Left renal cortex interstitium (tissue), 4 donors: ENCODE measurements at places on chromosomes 5 and 9. TPM values are rescaled to one million over a fixed set of nuclear protein-coding genes. Genes with fewer than 3 reads are reported as not detected.

GRCh38 chr5:137275083-137275482, 224.0 kb downstream of the SPOCK1 start:
- DNase-seq, result no peak

DNA sequence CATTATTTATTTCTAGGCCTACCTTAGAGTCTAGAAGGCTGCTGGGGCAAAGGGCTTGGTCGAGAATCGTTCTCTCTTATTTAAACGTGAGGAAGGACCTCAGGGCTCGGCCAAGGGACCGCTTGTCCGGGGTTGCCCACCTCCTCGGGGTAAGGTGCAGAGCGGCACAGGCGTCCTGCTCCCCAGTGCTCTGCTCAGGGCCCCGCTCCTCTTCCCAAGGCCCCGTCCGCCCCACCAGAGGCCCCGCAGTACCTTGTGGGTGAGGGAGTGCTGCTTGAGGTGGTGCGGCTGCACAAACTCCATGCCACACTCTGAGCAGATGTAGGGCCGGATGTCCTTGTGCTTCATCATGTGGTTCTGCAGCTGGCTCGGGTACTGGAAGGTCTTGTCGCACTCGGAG, 47.3 kb downstream of the ZNF366 start:
- DNase-seq, result no peak

DNA sequence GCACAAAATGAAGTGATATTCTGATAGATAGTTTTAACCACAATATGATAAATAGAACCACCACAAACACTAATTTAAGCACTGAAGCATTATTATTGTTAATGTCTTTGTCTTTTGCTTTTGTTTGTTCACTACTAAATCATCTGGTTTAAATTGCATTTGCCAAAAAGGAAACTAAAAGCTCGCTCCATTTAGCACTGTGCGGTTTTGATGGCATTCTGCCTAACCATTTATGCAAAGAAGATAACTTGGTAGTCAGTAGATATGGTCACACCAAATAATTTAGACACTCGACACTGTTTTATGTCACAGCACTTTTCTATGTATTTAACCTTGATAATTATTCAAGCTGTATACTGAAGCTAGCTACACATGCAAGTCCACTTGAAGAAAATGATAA, 849.8 kb upstream of the CDH6 start:
- no peak for DNase-seq

DNA sequence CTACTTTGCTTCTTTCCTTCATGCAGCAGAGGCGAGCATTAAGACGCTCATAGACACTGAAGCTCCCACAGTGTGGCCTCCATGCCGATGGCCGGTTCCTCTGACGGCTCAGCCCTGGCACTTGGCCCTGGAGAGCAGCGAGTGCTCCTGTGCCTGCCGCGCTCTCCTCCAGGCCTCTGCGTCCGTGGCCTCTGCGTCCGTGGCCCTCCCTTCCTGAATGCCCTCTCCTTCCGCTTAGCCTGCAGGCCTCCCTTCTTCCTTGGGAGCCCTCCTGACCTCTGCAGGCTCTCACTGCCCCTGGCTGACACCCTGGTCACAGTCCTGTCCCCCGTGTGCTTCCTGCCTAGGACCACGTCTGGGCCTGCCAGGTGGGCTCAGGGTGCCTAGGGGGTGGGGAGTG, 92.8 kb downstream of the ZNF354C start:
- no peak for DNase-seq

- DNase-seq, result no peak
These were observed 58.6 kb downstream of the LRSAM1 start for GRCh38 chr9:127509955-127510299.

DNA sequence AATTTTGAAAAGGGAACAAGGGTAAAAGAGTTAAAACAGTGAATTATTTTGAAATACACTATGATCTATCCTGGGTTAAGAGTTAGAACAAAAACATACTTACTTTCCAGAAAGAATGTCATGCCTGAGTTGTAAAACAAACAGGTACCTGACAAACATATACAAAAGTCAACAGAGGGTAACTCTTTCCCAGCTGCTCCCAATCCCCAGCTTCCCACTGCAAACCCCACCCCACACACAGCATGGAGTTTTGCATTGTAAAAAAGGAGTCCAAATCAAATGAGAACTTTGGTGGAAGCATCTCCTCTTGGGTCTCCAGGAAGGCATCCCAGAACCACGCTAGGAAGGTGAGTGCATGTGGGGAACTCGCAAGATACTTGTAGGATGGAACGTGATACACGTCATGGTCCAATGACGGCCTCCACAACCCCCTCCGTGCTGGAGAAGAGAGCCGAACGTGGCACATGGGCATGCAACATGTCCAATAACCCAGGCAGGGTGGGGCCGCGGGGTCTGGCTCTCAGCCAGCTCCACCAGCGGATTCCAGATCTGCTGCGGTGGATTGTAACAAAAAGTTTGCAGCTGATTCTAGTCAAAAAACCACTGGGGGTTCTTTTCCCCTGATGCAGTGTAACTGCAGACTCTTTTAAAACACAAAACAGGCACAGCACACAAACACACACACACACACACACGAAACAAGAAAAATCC, 55.8 kb downstream of the EPB41L4B start:
- DNase-seq, result no peak

DNA sequence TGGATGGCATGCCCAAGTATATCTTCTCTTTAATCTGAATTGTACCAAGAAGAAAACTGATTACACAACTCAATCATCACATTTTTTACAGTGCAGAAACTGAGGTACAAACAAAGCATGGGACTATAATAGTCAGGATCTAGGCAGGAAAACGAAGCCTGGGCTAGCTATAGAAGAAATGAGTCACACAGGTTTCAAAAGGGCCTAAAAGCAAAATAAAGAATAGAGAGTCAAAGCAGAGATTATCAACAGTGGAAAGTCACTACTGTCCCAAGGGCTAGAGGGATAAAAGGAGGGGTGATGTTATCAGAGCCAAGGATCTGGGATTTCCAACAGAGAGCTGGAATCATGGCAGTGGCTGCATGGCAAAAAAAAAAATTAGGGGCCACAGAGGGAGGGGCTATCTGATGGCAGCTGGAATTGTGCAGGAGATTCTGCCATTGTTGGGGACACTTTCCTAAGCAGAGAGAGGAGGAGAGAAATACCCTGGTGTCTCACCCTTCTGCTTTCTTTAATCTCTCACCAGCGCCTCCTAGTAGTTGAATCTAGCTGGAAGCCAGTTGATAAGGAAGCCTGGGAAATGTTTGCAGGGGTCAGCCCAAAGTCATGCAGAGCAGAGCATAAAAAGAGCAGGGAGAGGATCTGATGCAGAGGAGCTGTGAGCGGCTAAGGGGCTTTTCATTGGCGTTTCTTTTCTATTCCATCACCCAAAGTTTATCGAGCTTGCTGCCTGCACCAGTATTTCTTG, 343.2 kb downstream of the ACTL7B start:
- DNase-seq, result no peak

- DNase-seq, result no peak
These were observed 5.7 kb downstream of the MAMDC4 start for GRCh38 chr9:136857581-136858412.

GRCh38 chr9:68897577-68898145, 116.3 kb downstream of the PRKACG start:
- no peak for DNase-seq

DNA sequence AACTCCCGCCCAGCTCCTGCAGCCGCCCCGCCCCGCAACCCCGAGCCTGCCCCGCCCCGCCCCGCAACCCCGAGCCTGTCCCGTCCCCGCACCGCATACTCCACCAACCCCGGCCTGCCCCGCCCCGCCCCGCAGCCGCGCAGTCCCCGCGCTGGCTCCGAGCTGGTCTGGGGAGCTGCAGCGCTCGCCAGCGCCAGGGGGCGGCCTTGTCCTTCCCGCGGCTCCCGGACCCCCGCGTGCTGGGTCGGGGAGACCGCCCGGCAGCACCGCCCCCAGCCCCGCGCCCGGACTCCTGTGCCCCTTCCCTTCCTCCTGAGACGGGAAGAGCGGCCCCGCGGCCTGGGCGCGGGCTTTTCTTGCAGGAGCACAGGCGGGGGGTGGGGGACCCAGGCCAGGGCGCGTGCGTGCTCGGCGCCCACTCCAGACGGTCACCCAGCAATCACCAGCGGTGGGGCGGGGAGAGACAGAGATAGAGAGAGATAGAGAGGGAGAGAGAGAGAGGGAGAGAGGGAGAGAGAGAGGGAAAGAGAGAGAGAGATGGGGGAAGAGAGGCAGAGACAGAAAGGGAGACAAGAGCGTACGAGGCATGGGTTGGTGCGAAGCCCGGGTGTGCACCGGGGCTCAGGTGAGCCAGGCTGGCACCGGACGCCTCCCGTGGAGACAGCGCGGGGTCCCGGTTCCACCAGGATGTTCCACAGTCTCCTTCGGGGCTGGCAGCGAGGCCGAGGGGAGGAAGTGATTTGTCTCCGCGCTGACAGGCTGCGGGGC, 14.7 kb upstream of the TMEM250 start:
- DNase-seq, result no peak

- no peak for DNase-seq
These were observed 926 bp downstream of the DNAJC25 start for GRCh38 chr9:111632060-111632459.

DNA sequence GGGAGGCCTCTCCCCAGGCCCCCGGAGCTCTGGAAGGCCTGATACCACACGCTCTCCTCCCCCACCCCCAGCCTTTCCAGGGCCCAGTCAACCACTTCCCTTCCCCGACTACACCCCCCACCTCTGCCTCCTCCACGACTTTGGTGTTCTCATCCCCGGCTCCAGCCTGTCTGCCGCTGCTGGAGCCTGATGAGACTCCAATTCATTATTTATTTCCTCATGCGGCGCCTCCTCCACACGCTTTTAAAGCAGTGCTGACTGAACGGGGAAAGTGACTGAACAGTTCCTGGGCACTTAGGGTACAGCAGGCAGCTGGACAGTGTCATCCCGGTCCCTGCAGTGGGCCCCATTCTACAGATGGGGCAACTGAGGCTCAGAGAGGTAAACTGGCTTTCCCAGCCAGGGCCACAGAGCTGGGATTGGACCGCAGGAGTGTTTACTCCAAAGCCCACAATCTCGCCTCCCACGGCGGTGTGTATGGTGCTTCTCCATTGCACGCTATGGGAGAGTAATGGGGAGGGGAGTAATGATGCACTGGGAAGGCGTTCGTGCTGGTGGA, 15.9 kb upstream of the RPL26L1 start:
- peak; percentile 41 for DNase-seq

- no peak for DNase-seq
These were observed 14.6 kb downstream of the URM1 start for GRCh38 chr9:128385496-128386460.

GRCh38 chr9:82729991-82730589, 332.9 kb downstream of the RASEF start:
- DNase-seq, result no peak

DNA sequence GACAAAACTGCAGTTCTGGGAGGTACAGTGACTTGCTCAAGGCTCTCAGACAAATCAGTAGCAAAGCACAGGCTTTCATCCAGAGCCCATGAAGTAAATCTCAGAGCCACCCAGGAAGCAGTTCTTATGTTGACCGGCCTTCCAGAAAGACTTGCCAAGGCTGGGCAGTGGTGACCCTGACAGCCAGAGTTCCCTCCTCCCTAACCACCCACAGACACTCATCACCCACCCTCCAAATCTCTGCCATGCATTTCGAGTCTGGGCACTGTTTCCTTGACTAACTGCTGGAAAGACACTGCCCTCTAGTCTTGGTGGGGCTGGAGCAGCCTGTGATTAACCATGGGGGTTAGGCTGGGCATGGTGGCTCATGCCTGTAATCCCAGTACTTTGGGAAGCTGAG, 21.5 kb downstream of the NEURL1B start:
- DNase-seq, result no peak

GRCh38 chr5:120017513-120017912, 388.2 kb downstream of the FAM170A start:
- DNase-seq, result no peak

DNA sequence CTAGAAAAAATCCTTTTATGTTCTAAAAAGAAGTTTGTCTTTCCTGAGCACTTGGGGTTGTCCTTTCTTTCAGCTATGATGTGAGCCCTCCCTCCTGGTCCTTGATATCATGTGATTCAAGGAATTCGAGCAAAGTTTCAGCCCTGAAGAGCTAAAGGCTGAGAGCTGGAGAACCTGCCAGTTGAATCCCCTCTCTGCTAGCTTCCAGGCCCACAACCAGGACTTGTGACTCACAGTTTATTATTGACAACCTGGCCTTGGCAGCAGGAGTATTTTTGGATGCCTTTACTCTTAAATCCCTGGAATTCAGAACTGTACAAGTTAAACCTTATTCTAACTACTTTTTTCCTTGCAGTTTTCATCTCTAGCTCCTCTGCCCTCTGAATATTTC, 182.8 kb downstream of the SPOCK1 start:
- no peak for DNase-seq

DNA sequence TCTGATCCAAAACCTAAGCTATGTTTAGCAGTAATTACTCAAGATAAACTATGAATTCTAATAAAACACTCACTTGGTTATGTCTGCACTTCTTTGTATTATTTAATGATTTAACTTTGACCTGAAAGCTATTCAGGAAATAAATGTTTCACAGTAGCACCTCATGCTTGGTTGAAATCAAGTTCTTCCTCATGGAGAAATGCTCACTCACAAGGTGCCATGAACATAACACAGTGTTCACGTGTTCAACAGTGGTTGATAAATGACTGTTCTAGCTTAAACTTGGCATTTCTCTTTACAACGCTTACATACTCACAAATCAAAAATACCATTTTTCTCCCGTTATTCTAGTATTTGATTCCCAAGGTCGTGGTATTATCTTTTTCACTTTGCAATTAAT, 35.8 kb downstream of the PUM3 start:
- DNase-seq, result no peak

GRCh38 chr5:135740475-135740874, 94.0 kb upstream of the SLC25A48 start:
- no peak for DNase-seq

GMCL2 gene
- polyA plus RNA-seq, result not detected

CCL21 gene
- 7.7 TPM for polyA plus RNA-seq

KCTD16 gene
- 2.1 TPM for polyA plus RNA-seq

FRMPD1 gene
- polyA plus RNA-seq, result 0.82 TPM

PCDHA9 gene
- polyA plus RNA-seq, result 0.05 TPM

FOXD4 gene
- 0.96 TPM for polyA plus RNA-seq

CEP78 gene
- 40.2 TPM for polyA plus RNA-seq

PROP1 gene
- polyA plus RNA-seq, result not detected

PRKACG gene
- not detected for polyA plus RNA-seq

UBE2D2 gene
- polyA plus RNA-seq, result 140 TPM

IRX1 gene
- polyA plus RNA-seq, result 50.3 TPM

FST gene
- 34.9 TPM for polyA plus RNA-seq

FUT7 gene
- 0.08 TPM for polyA plus RNA-seq
